ENCODE measurements at places on chromosomes 16 and 17. TPM values are rescaled to one million over a fixed set of nuclear protein-coding genes. Genes with fewer than 3 reads are reported as not detected.

CDH11 gene
- total RNA-seq = not detected

GRCh38 chr17:30996486-30996885 is 25.6 kb downstream of the RNF135 start:
- peaks cover 4% of the 10 kb centered on the region for H3K36me3 ChIP-seq
- H3K4me1 ChIP-seq = no peaks in the 10 kb centered on the region
- no peak for DNase-seq
- H3K4me3 ChIP-seq = no peak overlapping the region

GRCh38 chr16:85306071-85306792 is 194.0 kb upstream of the CIBAR2 start:
- peak; percentile 79 for DNase-seq
- H3K27ac ChIP-seq = no peak overlapping the region
- H3K4me1 ChIP-seq = peaks cover 10% of the 10 kb centered on the region

- no peak overlapping the region for H3K27ac ChIP-seq
- no peak overlapping the region for H3K4me3 ChIP-seq
- H3K36me3 ChIP-seq = no peaks in the 10 kb centered on the region
- DNase-seq = no peak
- H3K4me1 ChIP-seq = no peaks in the 10 kb centered on the region
Measured at GRCh38 chr16:66900721-66901441, 17.8 kb downstream of the CDH16 start.

DNA sequence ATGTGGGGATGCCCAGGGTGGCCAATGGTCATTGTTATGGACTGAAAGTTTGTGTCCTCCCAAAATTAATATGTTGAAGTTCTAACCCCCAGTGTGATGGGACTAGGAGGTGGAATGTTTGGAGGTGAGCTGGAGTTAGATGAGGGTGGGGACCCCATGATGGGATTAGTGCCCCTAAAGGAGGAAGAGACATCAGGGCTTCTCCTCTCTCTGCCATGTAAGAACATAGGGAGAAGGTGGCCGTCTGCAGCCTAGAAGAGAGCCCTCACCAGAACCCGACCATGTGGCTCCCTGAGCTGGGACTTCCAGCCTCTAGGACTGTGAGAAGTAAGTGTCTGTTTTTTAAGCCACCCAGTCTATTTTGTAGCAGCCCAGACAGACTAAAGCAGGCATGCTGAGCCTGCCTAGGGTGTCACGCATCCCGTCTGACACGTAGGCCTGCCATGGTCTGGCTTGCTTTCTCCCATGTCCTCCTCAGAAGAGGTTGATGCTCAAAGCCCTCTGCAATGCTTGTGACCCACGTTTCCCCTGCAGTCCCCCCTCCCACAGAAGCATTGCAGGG is 4.0 kb upstream of the PRPSAP1 start:
- DNase-seq = no peak
- no peaks in the 10 kb centered on the region for H3K36me3 ChIP-seq
- no peaks in the 10 kb centered on the region for H3K27me3 ChIP-seq
- H3K4me1 ChIP-seq = peaks cover 11% of the 10 kb centered on the region
- no peak overlapping the region for H3K27ac ChIP-seq

TBC1D3K gene
- not detected for total RNA-seq

- DNase-seq = no peak
- peaks cover 40% of the 10 kb centered on the region for H3K4me1 ChIP-seq
- no peaks in the 10 kb centered on the region for H3K36me3 ChIP-seq
- H3K4me3 ChIP-seq = no peak overlapping the region
- H3K27me3 ChIP-seq = no peaks in the 10 kb centered on the region
Measured at GRCh38 chr16:4033951-4034350, 82.3 kb downstream of the ADCY9 start.

TRIM72 gene
- total RNA-seq = 0.06 TPM

ALDH3A2 gene
- total RNA-seq = 22.3 TPM

GRCh38 chr17:7572588-7573323 is 6.7 kb upstream of the CD68 start:
- H3K27ac ChIP-seq = peak overlapping the region; percentile 96
- peak; percentile 100 for DNase-seq
- H3K4me1 ChIP-seq = peaks cover 64% of the 10 kb centered on the region
- peak overlapping the region; percentile 90 for H3K4me3 ChIP-seq
- H3K36me3 ChIP-seq = peaks cover 40% of the 10 kb centered on the region

DNA sequence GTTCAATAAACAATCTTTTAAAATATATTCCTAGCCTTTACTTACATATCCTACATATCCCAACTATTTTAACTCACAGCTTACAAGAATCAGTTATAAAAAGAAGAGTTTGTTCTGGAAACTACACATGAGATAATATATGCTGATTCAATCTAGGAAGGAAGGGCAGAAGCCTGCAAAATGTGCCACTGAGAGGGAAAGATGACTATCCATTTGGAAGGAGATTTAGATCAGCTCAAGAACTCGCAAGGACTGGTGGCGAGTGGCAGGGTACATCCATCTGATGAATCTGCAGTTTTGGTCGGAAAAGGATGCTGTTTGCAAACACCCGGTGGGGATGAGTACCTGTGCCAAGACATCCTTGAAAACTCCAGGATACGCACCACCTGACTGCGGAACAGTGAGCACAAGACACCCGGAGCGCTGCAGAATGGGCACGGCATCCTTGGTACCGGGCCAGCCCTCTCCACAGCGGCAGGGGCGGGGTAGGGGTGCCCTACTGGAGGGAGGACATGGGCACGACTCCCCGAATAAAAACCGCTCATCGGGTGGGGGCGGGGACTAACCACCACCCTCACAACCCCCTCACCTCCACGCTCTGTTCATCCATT is 723 bp downstream of the TRIM37 start:
- H3K27me3 ChIP-seq = no peaks in the 10 kb centered on the region

- no peaks in the 10 kb centered on the region for H3K4me1 ChIP-seq
- peaks cover 3% of the 10 kb centered on the region for H3K27me3 ChIP-seq
- DNase-seq = no peak
- no peak overlapping the region for H3K4me3 ChIP-seq
- no peaks in the 10 kb centered on the region for H3K36me3 ChIP-seq
Measured at GRCh38 chr17:72425794-72426168, 305.0 kb downstream of the SOX9 start.

DNA sequence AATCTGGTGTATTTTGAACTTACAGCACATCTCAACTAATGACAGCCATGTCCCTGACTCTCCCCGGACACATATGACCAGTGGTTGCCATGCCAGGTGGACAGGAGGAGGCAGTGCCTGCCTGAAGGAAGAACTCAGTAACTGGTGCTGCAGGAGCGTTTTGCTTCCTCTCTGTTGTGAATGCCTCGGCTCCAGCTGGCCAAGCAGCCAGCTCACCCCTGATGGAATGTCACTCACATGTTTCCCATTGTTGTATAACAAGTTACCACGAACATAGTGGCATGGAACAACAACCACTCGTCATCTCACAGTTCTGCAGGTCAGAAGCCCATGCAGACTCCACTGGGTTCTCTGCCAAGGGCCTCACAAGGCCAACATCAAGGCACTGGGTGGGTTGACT is 20.1 kb upstream of the IRF8 start:
- H3K4me3 ChIP-seq = no peak overlapping the region
- DNase-seq = no peak
- peaks cover 39% of the 10 kb centered on the region for H3K27me3 ChIP-seq
- H3K36me3 ChIP-seq = peaks cover 14% of the 10 kb centered on the region
- peak overlapping the region; percentile 19 for H3K27ac ChIP-seq

GRCh38 chr17:77404812-77405581 is 264.2 kb downstream of the SEC14L1 start:
- DNase-seq = peak; percentile 92
- peak overlapping the region; percentile 64 for H3K27ac ChIP-seq
- no peaks in the 10 kb centered on the region for H3K36me3 ChIP-seq
- peaks cover 69% of the 10 kb centered on the region for H3K4me1 ChIP-seq

CPHXL gene
- total RNA-seq = not detected

DNA sequence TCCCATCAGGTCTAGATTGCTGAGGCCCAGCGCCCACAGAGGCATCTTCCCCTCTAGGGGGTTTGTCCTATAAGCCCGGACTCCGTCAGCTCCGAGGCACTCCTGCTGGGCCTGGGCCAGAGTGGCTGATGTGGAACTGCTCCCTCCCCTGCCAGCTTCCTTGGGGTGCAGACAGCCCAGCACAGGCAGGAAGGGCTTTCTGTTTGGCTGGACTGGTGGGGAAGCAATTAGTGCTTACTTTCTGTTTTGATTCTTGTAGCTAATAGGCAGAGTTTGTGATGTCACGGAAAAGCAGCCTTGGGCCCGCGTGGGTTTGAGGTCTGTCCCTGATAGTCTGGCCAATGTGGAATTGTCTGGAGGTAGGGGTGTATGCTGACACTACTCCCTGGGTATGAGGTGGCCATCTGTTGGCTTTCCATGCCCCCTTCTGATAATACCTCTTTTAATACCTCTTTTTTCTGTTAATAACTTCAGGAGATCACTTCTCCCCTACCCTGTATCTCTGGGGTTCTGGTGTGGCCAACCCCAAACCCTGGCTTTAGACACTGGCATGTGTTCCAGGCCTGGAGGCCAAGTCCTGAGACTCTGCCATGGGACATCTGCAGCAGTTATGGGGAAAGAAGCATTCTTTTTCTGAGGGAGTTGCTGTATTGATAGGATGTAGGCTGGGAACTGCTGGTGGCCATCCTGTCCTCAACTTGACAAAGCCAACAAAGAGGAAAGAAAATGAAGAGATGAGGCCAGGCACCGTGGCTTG is 190.9 kb downstream of the RAB11FIP4 start:
- no peaks in the 10 kb centered on the region for H3K27me3 ChIP-seq
- peak overlapping the region; percentile 39 for H3K27ac ChIP-seq
- DNase-seq = peak; percentile 58
- peaks cover 15% of the 10 kb centered on the region for H3K4me1 ChIP-seq
- H3K36me3 ChIP-seq = no peaks in the 10 kb centered on the region

GRCh38 chr16:78903843-78904242 is 696.7 kb downstream of the MAF start:
- H3K27me3 ChIP-seq = no peaks in the 10 kb centered on the region
- no peak overlapping the region for H3K4me3 ChIP-seq
- DNase-seq = no peak
- peaks cover 11% of the 10 kb centered on the region for H3K4me1 ChIP-seq

GRCh38 chr16:48946686-48947370 is 334.8 kb downstream of the CBLN1 start:
- H3K4me3 ChIP-seq = no peak overlapping the region
- H3K4me1 ChIP-seq = no peaks in the 10 kb centered on the region
- H3K36me3 ChIP-seq = no peaks in the 10 kb centered on the region
- no peaks in the 10 kb centered on the region for H3K27me3 ChIP-seq
- no peak overlapping the region for H3K27ac ChIP-seq
- DNase-seq = no peak

- peak; percentile 35 for DNase-seq
- no peak overlapping the region for H3K4me3 ChIP-seq
- peaks cover 10% of the 10 kb centered on the region for H3K27me3 ChIP-seq
- H3K27ac ChIP-seq = no peak overlapping the region
Measured at GRCh38 chr16:88289968-88290401, 92.8 kb upstream of the ZNF469 start.

CHST5 gene
- 0.14 TPM for total RNA-seq

DNA sequence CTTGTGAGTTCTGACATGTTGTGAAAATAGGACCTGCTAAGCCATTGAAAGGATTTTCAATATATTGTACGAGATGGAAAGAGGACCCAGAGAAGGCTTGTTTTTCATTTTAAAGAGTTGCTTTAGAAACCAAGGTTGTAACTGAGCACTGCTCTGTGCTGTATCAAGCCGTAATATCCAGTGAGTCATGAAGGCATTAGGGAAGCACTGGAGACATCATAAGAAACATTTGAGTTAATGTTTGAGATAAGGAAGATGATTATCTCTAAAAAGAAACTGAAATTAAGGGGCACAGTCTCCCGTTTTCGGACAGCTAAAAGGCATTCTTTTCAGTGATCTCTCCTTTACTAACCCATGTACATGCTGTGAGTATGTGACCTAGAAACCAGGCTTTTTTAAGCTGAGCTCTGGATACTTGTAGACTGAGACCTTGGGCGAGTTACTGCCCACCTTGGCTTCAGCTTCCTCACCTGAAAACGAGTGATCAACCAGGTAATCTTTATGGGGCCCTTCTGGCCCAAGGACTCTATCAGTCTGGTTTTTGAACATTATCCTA is 149.2 kb upstream of the TBX2 start:
- peak overlapping the region; percentile 62 for H3K4me3 ChIP-seq
- peaks cover 41% of the 10 kb centered on the region for H3K4me1 ChIP-seq
- no peak for DNase-seq
- peak overlapping the region; percentile 94 for H3K27ac ChIP-seq

- no peak for DNase-seq
- no peaks in the 10 kb centered on the region for H3K4me1 ChIP-seq
- H3K4me3 ChIP-seq = no peak overlapping the region
- H3K27me3 ChIP-seq = peaks cover 15% of the 10 kb centered on the region
- H3K36me3 ChIP-seq = peaks cover 17% of the 10 kb centered on the region
Measured at GRCh38 chr16:53566552-53567245, 63.7 kb upstream of the AKTIP start.

GRCh38 chr16:56332464-56333079 is 92.8 kb downstream of the AMFR start:
- no peak for DNase-seq
- no peak overlapping the region for H3K27ac ChIP-seq
- no peaks in the 10 kb centered on the region for H3K36me3 ChIP-seq
- H3K4me3 ChIP-seq = no peak overlapping the region
- H3K4me1 ChIP-seq = peaks cover 3% of the 10 kb centered on the region

GRCh38 chr17:56359518-56359917 is 206.2 kb downstream of the ANKFN1 start:
- DNase-seq = no peak
- no peaks in the 10 kb centered on the region for H3K4me1 ChIP-seq
- no peaks in the 10 kb centered on the region for H3K36me3 ChIP-seq
- H3K27ac ChIP-seq = no peak overlapping the region
- no peak overlapping the region for H3K4me3 ChIP-seq
- H3K27me3 ChIP-seq = peaks cover 15% of the 10 kb centered on the region

MYH2 gene
- total RNA-seq = not detected

HIRIP3 gene
- 40.8 TPM for total RNA-seq

GRCh38 chr17:21124086-21124485 is 2.7 kb upstream of the DHRS7B start:
- H3K36me3 ChIP-seq = no peaks in the 10 kb centered on the region
- H3K27me3 ChIP-seq = peaks cover 3% of the 10 kb centered on the region
- H3K4me3 ChIP-seq = no peak overlapping the region
- no peak overlapping the region for H3K27ac ChIP-seq

- no peak for DNase-seq
- no peak overlapping the region for H3K27ac ChIP-seq
- no peaks in the 10 kb centered on the region for H3K36me3 ChIP-seq
- peaks cover 4% of the 10 kb centered on the region for H3K27me3 ChIP-seq
- no peak overlapping the region for H3K4me3 ChIP-seq
- H3K4me1 ChIP-seq = no peaks in the 10 kb centered on the region
Measured at GRCh38 chr16:77373726-77374125, 61.1 kb downstream of the ADAMTS18 start.

Measured in natural killer cell treated with Interleukin-12 subunit alpha and Interleukin-12 subunit beta and Interleukin-15 and Interleukin-18, amount 100 ng/mL, for 72 hours (primary cell).